Stimulated activated CD4-positive, alpha-beta T cell treated with anti-CD3 and anti-CD28 coated beads, TNF-alpha, amount 100 ng/mL, for 1 hour (primary cell): ENCODE measurements at places on chromosomes 4 and X.

- no peak for DNase-seq
Observed at GRCh38 chr4:184952522-184952921, 65.8 kb upstream of the HELT start.

DNA sequence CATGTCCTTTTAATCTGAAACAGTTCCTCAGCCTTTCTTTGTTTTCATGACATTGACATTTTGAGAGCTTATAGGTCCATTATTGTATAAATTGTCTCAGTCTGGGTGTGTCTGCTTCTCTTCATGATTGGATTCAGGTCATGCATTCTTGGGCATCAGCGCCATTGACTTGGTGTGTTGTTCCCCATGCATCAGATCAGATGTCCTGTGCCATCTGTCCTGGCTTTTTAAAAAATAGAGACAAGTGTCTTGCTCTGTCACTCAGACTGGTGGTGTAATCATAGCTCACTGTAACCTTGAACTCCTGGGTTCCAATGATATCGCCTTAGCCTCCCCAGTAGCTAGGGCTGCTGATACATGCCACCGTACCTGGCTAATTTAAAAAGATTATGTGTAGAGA lies 55.7 kb downstream of the TBC1D14 start:
- DNase-seq = no peak

DNA sequence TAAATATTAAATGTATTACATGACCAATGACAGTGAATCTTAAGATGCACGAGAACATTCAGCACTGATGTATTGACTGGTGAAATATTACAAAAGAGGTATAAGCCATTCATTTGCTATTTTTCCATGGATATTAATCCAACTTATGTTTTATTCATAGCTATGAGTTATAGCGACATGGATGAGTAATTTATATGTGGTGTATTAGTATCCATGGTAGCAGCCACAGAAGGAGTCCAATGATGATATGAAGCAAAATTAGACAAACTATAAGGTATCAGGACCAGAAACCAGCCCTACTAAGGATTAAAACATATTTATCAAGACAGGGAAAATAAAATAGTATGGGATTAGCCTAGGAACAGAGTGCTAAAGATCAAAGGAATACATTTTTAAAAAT lies 50.7 kb downstream of the THAP9 start:
- no peak for DNase-seq

GRCh38 chr4:15043226-15043625 lies 40.9 kb downstream of the CPEB2 start:
- no peak for DNase-seq

DNA sequence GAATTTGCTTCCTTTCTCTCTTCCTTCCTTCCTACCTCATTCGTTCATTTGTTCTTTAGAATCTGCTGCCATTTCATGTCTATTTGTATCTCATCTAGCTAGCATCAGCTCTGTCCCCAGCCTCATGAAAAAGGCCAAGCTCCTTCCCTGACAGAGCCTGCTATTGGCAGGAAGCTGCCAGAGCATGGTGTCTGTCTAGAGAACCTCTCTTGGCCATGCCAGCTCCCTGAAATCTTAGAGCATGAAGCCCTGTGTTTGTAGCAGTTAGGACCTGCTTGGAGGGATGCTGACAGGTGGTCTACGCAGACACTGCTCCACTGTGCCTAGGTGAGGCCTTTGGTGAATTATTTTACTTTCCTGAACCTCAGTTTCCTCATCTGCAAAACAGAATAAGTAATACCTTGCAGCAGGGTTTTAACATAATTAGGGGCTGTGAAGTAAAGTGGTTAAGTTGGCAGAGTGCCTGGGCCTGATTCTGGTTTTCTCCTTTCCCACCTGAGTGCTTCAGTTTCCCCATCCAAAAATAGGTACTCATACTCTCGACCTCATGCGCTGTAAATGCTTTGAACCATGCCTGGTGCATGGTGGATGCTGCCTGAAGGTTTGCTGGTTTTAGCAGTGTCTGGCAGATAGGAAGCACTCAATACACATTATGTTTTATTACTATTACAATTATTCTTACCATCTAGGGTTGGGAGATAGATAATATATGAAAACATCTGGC lies 4.7 kb downstream of the PTTG2 start:
- no peak for DNase-seq

DNA sequence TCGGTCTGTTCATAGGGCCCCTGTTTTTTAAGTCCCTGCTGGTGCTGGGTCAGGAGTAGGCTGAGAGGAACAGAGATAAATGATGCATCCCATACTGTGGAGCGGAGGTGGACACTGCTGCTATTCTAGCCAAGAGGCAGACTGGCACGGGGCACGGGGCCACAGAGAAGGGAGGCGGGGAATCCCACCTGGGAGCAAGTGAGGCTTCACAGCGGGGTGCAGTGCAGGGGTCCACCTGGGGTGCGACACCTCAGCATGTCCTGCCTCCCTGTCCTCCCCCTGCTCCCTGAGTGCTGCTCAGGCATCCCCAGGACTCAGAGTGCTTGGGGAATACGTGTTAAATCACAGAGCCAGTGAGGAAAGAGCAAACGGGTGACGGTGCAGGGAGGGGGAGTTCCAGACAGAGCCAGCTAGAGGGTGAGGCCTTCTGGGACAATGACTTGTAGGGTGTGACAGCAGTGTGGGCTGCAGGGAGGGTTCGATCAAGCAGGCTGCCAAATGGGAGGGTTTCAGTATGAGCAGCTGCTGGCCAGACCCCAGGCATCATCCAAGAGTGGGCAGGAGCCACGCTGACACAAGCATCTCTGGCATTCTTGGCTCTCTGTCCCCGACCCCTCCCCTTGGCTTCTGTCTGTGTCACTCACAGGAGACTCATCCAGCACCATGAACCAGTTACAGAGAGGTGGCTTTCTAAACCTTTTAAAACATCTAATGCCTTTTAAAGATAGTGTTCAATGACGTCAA lies 13.7 kb upstream of the HTRA3 start:
- DNase-seq = no peak

- no peak for DNase-seq
Observed at GRCh38 chr4:14478504-14478903, 523.8 kb upstream of the CPEB2 start.

DNA sequence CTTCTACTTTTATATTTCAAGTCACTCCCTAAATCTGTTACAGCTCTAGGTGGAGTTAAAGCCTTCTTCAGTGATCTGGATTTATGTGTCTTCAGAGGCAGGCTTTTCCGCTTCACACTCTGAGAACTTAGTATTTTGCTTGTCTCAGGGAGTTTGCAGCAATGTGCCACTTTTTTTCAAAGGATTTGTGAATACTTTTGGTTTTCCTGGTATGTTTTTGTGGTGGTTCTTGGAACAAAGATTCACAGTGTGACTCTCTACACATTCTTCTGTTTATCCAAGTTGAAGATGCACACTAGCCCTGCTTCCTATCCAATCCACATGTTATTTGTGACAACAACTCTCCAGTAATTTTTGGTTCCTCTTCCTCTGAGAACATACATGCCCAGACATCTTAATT lies 1253.7 kb downstream of the TECRL start:
- DNase-seq = no peak

GRCh38 chr4:78880874-78881492 lies 58.3 kb downstream of the PAQR3 start:
- no peak for DNase-seq

DNA sequence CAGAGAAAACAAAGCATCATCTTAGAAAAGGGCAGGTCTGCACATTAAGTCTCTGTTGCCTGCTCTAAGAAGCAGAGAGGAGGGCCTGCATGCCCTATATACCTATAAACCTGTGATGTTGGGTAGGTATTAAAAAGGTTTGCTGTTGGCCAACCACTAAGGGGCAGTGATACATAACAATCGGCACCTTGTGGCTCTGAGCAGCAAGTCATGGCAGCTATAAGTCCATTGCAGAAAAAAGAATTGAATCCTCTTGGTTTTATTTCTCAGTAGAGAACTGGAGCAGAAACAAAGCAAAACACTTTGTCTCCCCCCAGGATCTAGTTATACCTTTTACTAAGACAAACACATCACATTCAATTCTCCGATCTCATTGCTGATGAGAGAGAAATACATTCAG lies 1364.4 kb downstream of the STIM2 start:
- DNase-seq = no peak

GRCh38 chrX:40072246-40072645 lies 25.5 kb downstream of the BCOR start:
- no peak for DNase-seq

GRCh38 chrX:31168551-31168950 lies 96.7 kb upstream of the FTHL17 start:
- DNase-seq = no peak

DNA sequence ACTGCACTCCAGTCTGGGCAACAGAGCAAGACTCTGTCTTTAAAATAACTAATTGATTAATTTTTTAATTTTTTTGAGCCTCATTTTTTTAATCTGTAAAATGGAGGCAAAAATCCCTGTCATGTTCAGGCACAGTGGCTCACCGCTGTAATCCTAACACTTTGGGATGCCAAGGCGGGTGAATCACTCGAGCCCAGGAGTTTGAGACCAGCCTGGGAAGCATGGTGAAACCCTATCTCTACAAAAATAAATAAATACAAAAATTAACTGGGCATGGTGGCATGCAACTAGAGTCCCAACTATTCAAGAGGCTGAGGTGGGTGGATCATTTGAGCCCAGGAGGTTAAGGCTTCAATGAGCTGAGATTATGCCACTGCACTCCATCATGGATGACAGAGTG lies 15.4 kb downstream of the AMTN start:
- no peak for DNase-seq

DNA sequence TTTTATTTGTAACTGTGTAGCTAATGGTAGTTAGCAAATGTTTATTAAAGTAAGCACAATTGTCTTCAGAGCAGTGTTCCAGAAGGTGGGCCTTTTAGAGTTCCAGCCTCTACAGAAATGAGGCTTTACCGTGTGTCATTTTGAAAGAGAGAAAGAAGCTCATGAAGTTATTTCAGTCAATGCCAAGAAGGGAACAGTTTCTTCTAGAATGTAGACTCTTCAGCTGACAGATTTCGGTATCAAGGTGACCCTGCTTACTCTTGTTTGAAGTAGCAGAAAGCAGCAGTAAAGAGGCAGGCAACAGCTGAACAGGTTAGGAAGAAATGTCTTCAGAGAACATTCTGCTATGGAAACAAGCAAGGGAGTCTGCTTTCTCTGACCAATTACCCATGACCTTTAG lies 93.6 kb downstream of the TASL start:
- DNase-seq = no peak

GRCh38 chr4:141020801-141021261 lies 112.4 kb downstream of the RNF150 start:
- DNase-seq = no peak
